Upper lobe of right lung (tissue), 1 donor: ENCODE measurements at places on chromosomes 13 and 19. TPM values are rescaled to one million over a fixed set of nuclear protein-coding genes. Genes with fewer than 3 reads are reported as not detected.

- no peak for DNase-seq
Measured at GRCh38 chr13:99237981-99238662, 20.1 kb downstream of the GPR18 start.

- DNase-seq: no peak
Measured at GRCh38 chr13:26060357-26060756, 8.5 kb upstream of the SHISA2 start.

YJEFN3 gene
- 6.4 TPM for total RNA-seq

GRCh38 chr19:11860721-11861120, 12.2 kb downstream of the ZNF439 start:
- no peak for DNase-seq
